ENCODE measurements at places on chromosomes 13 and 19.

GRCh38 chr19:29714953-29715700, at the start of gene C19orf12:
C19orf12 (minus strand) TSS chr19:29715261; CDS start chr19:29708413, 6,848 bp downstream.
- DNase-seq: no peak

DNA sequence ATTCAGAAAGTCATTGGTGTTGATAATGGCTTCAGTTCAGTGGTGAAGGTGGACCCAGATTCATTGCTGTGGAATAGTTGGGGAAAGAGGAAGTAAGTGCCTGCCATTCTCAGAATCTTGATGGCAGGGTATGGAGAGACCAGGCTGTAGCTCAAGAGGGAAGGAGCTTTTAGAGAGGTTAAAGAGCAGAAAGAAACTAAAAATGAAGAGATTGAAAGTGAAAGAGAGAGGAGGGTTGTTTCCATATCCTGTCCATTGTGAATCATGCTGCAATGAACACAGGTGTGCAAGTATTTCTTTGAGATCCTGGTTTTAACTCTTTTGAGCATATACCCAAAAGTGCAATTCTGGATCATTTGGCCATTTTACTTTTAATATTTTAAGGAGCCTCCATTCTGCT, 12.5 kb downstream of the GJB6 start:
- no peak for DNase-seq

DNA sequence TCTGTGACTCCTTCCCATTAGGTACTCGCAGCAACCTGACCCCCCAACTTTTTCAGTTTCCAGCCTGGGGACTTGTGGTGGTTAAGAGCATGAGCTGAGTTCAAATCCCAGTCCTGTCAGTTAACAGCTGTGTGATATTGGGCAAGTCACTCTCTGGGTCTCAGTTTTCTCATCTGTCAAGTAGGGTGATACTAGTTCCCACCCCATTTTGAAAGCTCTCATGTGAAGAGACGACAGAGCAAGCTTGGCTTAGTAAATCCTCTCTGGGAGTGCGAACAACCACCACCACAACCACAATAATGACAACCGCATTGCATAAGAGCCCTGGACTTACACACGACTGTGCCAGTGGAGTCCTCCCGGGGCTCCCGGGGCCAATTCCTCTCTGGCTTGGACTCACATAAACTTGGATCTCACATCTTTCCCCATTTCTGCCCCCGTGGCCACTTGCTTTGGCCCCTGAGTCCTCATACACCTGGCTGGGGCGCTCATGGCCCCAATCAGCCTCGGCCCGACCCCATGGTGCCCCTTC, 454 bp downstream of the BLVRB start:
- DNase-seq: peak; percentile 19

GRCh38 chr13:110726726-110727125, 13.2 kb downstream of the ING1 start:
- no peak for DNase-seq
